GM10248 (cell line): ENCODE measurements at places on chromosomes 2 and 18.

- DNase-seq: no peak
Measured at GRCh38 chr18:63025251-63026090, 294.1 kb downstream of the BCL2 start.

DNA sequence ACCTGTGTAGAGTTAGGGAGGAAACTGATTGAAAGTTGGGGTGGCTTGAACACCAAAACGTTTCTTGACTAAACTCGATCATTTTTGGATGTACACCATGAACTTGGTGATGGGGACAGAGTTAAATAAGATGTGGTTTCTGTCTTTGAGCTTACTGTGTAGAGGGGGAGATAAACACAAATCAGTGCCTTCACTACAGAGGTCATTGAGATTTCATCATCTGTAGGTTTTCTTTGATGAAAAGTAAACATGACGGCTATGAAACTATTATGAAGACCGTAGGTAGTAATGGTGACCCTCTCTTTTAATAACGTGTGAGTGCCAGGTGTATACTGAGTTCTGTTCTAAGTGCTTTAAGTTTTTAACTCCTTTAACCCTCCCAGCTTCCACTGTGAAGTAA is 6.5 kb downstream of the LCLAT1 start:
- DNase-seq: no peak

GRCh38 chr2:88637464-88637863 is 10.2 kb upstream of the EIF2AK3 start:
- no peak for DNase-seq

DNA sequence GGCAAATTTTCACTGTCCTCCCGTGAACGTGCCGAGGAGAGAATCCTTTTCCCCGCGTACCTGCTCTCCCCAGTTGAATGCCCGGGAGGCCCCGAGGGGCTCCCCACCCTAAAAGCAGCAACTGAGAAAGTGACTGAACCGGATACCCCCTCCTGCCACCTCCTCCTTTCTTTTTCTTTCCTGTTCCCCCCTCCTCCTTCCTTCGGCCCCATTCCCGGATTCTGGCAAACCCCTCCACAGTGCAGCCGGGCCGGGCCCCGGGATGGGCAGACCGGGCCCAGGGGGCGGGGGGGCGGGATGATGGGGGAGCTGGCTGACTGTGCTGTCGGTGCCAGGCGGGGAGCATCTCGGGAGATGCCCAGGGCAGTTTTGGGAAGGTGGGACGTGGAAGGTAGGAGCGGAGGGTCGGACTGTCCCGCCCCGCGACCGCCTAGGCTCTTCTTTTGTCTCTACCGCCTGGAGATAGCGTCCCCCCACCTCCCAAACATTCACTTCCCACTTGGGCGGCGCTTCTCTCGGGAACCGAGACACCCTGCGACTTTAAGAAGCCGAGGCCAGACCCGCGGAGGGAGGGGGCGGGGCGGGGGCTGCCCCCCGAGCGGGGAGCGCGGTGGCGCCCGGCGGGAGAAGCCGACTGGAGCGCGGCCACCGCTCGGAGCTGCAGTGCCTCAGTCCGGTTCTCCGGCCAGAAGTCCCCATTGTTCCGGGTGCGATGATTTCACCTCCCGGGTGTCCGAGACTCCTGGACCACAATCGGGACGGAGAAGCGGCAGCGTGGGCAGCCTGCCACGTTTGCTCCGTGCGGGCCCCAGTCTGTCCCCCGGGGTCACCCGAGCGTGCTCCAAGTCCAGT is 8.2 kb downstream of the DLX2 start:
- DNase-seq: peak; percentile 16

DNA sequence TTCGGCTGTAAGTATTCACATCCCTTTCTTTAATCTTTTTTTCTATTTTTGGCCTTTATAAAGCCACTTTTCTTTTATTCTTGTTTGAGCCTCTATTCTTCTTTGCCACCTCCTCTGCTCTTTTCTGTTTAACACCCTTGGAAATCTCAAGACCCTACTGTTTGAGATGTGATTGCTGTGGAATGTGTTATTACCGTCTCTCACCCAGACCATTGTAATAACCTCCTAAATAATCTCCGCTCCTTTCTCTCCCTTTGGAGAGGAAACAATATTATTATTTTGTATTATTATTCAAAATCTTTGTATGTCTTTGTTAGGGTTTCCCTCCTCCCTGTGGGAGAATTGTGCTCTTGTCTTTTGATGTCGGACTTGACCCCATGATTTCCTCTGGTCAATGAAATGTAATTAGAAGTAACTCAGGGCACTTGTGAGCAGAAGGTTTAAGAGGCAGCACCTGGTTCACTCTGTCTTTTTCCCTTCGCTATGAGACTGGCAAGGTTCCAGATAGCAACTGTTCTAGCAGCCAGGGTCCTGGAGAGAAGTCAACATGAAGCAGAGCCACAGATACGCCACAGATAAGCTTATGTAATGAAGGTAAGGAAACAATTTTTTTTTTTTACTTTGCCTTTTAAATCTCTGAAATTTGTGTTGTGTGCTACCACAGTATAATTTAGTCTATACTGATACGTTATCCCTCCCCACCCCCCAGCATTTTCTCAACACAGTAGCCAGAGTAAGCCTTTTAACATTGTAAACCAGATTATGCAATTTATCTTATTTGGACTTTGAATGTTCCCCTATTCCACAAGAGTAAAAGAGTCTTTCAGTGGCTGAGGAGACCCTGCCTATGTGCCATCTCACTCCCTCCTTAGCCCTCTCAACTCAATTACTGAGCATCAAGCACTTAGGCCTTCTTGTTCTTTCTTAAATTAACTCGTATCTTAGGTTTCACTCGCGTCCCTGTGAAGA is 601.2 kb upstream of the ZNF804A start:
- DNase-seq: no peak

DNA sequence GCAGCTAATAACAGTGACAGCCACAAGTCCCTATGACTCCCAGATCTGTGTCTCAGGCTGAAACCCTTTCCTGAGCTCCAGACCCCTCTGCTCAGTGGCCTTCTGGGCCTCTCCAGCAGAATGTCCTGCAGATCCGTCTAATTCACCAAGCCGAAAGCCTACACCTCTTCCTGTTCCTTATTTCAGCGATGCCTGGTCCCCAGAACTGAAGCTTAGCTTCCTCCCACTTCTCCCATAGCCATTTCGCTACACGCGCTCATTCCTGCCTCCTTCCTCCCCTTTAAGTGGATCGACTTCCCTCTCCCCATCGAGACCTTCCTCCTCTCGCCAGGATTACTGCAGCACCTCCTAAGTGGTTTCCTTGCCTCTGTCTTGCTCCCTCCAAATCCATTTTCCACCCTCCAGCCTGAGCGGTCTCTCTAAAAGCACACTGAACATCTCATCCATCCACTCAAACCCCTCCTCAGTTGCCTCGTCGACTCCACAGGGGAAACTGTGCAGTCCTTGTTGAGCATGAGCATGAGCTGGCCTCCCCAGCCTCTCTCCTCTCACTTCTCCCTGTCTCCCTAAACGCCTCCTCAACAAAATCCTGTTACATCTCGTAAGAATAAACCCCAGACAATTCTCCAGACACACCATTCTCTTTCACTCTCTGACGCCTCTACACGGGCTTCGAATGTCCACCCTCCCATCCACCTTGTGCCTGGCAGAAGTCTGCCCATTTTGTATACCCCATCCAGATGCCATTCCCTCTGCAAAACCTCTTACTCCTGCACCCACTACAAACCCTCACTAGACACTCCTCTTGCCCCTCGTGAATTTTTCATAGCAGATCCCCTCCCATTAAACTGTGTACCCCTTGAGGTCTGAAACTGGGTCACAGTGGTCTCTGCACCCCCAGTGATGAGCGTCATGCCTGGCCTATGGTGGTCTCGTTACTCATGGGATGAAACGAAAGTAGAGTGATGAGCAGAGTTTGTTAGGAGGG is 232.6 kb downstream of the ATAD2B start:
- DNase-seq: no peak

DNA sequence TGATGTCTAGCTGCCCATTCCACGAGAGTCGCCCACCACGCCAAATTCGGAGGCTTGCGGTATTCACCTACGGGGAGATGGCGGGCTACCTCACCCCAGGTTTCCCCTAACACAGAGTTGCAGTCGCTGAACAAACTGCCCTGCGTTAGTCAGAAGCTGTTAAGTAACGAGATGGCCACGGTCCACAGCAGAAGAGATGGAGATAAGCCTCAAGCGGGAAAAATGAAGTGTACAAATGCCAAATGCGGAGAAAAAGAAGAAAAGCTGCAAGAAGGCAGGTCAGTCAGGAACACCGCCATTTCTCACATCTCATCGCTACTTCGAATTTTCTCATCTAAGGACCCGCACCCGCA is 425 bp downstream of the ASB3 start:
- peak; percentile 16 for DNase-seq

GRCh38 chr2:43754180-43754579 is 19.7 kb upstream of the DYNC2LI1 start:
- no peak for DNase-seq

GRCh38 chr2:181943411-181944124 is 42.1 kb upstream of the PPP1R1C start:
- no peak for DNase-seq

DNA sequence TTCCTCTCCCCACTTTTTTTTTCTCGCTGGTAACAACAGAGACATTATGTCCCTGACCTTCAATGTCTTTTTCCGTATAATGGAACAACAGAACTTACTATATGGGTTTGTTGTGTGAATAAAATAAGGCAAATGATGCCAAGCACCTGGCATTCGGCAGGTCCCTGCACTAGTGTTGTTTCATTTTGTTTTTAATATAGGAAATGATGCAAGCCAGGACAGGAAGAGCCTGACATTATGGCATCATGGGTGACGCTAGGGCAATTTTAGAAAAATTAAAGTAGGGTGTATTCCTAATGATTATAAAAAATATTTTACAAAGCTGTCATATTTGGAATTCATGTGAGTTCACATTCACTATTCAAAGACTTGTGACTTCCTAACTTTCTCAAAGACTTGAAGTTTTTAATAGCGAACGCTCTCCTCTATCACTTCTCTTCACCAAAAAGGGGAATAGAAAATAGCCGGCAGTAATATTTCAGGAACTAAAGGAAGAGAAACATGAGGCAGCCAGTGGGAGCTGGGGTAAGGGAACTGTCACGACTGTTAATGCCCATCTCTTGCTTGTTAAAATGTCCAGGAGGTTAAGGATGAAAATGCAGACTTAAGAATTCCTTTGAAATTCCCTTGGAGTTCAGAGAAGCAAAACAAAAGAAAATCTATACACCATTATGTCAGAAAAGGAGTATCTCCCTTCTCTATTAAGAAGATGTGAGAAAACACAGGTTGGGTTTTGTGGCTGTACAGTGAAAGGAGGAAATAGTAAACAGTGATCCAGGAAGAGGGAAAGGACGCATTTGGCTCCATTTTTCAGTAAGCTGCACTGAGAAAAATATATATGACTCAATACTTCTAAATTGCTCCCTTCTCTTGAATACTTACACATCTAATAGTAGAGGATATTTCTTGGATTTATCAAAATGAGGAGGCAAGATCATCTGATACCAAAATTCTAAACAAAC is 60.2 kb downstream of the DPP4 start:
- no peak for DNase-seq

- no peak for DNase-seq
Measured at GRCh38 chr18:70453058-70453775, 164.4 kb downstream of the SOCS6 start.

GRCh38 chr2:231611273-231612108 is 18.8 kb downstream of the TEX44 start:
- peak; percentile 48 for DNase-seq

DNA sequence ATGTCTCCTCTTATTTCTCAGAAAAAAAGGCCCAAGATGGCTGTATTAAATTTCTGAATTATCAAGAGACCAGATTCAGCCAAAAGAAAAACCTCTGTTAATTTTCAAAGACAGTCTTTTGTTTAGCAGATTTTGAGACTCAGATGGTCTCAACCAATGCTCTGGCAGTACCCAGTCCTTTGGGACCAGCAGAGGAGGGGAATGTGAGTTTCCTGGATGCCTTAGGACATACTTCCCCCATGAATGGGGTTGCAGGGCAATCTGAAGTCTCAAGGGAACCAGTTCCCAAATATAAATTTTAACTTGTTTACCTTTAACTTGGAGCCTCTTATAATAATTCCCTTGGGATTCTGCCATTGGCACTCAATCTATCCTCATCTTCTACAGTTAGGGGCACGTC is 107.8 kb upstream of the ZNF521 start:
- DNase-seq: no peak

GRCh38 chr2:237091779-237092436 is 6.2 kb downstream of the COPS8 start:
- DNase-seq: no peak

DNA sequence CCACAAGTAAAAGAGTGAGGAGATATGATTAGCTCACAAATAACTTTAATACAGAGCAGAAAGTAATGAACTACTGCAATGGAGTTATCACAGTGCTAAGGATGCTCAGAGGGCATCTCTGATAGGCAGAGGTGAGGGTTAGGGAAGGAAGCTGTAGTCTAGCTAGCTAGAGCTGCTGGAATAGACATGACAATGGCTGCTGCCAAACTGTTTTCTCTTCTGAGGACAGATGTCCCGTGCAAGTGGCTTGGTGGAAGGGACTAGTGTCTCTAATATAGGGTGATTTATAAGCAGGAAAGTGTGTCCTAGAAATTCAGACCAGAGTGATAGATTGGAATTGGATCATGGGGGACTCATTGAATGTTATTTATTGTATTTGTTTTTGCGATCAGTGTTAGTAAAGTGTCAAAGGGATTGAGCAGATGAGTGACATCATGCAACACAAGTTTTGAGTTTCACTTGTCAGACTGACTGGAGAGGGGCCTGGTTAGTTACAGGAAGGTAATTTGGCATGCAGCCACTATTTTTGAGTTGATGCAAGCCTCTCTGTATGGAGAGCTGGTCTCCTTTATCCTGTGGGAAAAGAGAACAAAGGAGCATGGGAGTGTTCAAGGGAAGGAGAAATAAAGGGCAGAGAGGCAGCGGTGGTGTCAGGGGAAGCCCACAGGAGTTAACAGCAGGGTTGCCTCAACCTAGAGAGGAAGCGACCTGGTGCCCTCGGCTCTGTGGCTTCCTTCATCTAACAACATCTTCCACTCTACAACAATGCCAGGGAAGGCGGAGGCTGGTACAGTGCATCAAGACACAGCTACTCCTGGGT is 1.9 kb downstream of the CTLA4 start:
- no peak for DNase-seq

DNA sequence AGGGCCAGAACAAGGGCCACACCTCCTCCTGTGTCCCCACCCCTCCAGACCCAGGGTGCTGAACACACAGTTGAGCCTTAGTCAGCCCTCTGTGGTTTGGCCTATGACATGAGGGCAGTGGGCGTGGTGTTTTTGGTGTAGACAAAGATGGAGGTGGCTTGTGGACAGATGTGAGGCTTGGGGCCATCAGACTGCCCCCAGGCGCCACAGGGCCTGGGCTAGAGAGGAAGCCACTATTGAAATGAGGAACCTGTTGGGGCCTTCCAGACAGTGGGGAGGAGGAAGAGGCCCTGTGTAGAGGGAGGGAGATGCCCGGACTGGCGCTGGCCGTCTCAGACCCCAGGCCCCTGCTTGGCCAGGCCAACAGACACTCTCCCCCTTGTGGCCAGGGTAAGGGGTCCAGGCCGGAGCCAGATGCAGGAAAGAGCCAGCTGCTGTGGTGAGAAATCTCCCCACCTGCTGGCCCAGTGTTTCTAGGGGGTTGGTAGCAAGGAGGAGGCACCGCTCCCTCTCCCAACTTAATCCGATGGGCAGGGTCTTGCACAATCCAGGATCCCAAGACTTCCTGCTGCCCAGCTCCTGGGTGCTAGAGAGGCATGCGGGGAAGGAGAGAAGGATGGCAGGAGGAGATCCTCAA is 53.8 kb downstream of the SMAD7 start:
- DNase-seq: peak; percentile 73

- DNase-seq: no peak
Measured at GRCh38 chr2:170711196-170711773, 3.9 kb upstream of the SP5 start.
